H1 (cell line): ENCODE measurements at places on chromosomes 13 and 19. TPM values are rescaled to one million over a fixed set of nuclear protein-coding genes. Genes with fewer than 3 reads are reported as not detected.

The COL4A1 gene
- 82.0 and 91.0 TPM in 2 replicates for total RNA-seq

The AP1M2 gene
- total RNA-seq: 140 and 141 TPM in 2 replicates

The CARD8 gene
- 24.4 and 26.2 TPM in 2 replicates for total RNA-seq

DNA sequence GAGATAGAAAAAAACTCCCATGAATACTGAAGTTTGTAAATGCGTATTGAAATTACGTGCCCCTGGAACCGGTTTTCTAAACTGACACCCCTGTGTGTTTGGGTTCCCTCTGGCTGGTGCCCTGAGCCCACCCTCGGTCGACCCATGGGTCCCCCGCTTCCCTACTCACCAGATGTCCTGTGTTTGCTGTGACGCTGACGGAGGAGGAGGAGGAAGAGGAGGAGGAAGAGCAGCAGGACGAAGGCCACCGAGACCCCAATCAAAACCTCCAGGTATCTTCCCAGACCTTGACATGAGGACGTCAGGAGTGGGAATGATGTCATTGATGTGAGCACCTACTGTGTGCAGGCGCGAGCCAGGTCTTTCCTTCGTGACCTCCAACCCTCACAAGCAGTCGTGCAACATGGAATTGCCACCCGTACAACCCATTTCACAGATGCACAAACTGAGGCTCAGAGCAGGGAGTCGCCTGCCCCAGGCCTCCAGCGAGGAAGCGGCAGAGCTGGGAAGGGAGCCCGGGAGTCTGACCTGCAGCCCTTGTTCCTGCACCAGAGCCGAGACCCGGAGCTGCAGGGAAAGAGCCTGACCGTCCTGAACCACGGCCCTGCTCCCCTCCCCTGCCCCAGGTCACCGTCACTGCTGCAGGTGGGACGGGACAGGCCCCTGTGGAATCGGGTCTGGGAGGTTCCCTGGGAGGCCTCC, 3.7 kb downstream of the LILRB3 start:
- no peaks in the 10 kb centered on the region for H3K36me3 ChIP-seq
- no peak overlapping the region for H3K4me3 ChIP-seq
- no peak for DNase-seq
- no peaks in the 10 kb centered on the region for H3K27me3 ChIP-seq

DNA sequence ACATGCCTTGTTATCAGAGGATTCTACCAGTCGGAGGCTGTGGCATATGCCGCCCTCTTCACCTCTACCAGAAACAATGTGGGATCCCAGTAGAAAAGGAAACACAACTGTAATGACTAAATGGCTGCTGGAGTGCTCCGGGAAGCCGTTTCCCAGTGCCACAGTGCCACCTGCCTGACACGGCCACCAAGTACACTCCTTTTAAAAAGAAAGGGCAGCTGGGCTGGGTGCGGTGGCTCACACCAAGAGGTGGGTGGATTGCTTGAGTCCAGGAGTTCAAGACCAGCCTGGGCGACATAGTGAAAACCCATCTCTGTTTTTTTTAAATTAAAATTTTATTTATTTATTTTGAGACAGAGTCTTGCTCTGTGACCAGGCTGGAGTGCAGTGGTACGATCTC, 67.3 kb downstream of the TRPM4 start:
- H3K36me3 ChIP-seq: no peaks in the 10 kb centered on the region
- DNase-seq: peak; percentile 56
- H3K27ac ChIP-seq: no peak overlapping the region
- H3K27me3 ChIP-seq: no peaks in the 10 kb centered on the region

GRCh38 chr13:77533875-77534788, 1.4 kb upstream of the SCEL start:
- H3K4me1 ChIP-seq: no peaks in the 10 kb centered on the region
- H3K27ac ChIP-seq: no peak overlapping the region
- H3K36me3 ChIP-seq: no peaks in the 10 kb centered on the region
- DNase-seq: no peak
- no peak overlapping the region for H3K4me3 ChIP-seq

DNA sequence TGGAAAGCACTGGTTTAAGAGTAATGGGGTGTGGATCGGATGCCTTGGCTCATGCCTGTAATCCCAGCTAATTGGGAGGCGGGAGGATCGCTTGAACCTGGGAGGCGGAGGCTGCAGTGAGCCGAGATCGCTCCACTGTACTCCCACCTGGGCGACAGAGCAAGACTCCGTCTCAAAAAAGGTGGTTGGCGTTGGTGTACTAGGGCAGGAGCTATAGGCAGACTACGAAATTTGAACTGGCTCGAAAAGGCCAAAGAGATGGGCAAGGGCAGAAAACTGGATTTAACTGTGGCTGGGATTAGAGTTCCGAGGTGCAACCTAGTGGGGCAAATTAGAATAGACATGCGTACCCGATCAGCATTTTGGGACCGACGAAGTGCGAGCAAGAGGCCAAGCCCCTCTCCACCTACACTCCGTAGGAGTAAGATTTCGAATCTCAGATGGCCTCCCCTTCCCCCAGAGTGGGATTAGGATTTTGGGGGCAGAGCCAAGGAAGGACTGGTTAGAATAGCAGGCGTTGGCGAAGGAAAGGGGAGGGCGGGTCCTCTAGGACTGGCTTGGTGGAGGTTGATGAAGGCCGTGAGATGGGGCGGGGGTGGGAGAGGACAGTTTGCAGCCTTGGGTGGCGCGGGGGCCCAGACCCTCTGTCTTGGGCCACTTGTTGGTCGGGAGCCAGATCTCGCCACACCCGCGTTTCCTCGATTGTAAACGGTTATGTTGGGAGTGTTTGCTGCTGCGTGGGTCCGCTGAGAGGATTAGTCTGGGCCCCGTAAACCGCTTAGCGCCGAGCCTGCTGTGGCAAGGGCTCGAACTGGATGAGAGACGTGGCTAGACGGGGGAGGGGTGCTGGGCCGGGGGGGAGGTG, 2.0 kb upstream of the INAFM1 start:
- H3K27me3 ChIP-seq: peaks cover 6% of the 10 kb centered on the region; the same call in 1 of the 2 replicates
- H3K4me1 ChIP-seq: peaks cover 3% of the 10 kb centered on the region
- H3K4me3 ChIP-seq: peak overlapping the region; percentile 83
- DNase-seq: no peak

DNA sequence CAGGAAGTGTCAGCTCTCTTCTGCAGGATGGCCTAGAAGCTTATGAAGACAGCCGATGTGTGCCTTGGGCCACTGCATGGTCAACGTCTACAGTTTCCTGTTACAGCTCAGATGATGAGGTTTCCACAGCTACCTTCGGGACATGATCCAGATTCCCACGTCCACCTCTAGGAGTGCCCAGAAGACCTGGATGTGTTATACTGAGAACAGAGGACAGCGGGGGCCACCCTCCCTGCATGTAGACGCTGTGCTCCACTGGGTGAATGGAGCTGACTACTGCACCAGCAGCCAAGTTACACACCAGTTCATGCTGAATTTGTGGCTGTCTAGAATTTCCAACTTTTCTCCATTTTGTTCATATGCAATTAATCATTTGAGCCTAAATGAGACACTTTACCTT, 78.5 kb upstream of the MTIF3 start:
- H3K27me3 ChIP-seq: no peaks in the 10 kb centered on the region
- no peak overlapping the region for H3K27ac ChIP-seq
- H3K36me3 ChIP-seq: no peaks in the 10 kb centered on the region
- no peaks in the 10 kb centered on the region for H3K4me1 ChIP-seq

GRCh38 chr13:113155982-113156655, 2.3 kb upstream of the PROZ start:
- H3K4me3 ChIP-seq: no peak overlapping the region
- no peak for DNase-seq
- H3K27me3 ChIP-seq: peaks cover 21% of the 10 kb centered on the region; the same call in 1 of the 2 replicates
- H3K36me3 ChIP-seq: no peaks in the 10 kb centered on the region
